ENCODE measurements at places on chromosomes 3 and 15.

DNA sequence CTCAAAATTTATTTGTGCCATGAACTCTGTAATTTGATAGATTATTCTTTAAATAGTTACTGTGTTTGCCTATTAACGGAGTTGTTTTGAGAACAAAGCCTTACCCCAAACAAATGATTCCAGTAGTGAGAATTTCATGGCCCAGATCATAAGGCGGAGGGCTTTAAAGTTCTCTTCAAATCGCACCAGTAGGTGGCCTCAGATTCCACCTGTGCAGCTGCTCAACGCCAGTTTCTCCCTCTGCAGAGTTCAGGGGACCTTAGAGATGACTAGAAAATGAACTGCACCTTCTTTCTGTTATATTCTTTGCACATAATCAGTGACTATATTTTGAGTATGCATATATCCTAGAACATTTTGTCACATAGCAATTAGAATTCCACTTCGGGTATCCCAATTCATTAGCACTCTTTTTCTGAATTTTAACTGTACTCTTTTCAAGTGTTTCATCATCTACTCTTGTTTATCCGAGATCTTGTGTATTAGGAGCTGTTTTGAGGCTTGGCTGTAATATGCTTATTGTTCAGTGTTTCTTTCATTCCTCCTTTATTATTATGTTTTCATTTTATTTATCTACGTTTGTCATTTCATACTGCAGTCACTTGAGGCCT lies 232.6 kb upstream of the CHRM5 start:
- no peak for DNase-seq

- DNase-seq: no peak
These were observed 51.9 kb upstream of the KLF13 start for GRCh38 chr15:31274496-31275330.

DNA sequence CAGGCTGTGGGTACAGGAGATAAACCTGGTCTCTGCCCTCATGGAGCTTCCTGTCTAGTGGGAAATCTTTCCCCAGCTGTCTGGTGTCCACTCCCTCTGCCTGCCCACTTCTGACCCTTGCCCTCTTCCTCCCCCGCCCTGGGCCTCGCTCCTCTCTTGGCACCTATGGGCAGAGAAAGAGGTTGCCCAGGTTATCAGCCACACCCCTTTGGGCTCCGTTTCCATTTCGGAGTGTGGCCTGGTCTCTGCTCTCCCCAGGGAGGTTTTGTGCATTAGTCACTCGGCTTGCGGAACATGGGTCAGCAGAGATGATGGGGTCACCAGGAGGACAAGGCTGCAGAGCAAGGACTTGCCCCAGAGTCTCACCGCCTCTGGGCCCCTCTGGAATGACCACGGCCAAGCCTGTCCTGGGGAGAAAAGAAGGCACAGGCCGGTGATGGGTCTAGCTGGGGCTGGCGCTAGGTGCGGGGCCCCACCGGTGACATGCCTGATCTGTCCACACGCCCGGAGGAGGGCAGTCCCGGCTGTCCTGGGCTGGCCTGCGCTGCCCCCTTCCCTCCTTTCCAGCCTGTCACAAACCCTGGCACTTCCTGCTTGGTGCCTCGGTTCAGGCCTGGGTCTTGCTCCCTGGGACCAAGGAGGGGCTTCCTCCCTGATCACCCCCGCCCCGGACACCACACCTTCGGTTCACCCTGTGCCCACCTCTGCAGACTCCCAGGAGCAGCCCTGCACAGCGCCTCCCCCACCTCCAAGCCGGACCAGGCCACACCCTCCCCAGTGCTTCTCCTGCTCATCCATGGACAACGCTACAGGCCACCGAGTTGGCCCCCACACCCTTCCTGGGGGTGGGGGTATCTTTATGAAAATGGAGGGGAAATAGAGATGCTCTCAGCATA lies 35.6 kb upstream of the MUC4 start:
- DNase-seq: no peak

DNA sequence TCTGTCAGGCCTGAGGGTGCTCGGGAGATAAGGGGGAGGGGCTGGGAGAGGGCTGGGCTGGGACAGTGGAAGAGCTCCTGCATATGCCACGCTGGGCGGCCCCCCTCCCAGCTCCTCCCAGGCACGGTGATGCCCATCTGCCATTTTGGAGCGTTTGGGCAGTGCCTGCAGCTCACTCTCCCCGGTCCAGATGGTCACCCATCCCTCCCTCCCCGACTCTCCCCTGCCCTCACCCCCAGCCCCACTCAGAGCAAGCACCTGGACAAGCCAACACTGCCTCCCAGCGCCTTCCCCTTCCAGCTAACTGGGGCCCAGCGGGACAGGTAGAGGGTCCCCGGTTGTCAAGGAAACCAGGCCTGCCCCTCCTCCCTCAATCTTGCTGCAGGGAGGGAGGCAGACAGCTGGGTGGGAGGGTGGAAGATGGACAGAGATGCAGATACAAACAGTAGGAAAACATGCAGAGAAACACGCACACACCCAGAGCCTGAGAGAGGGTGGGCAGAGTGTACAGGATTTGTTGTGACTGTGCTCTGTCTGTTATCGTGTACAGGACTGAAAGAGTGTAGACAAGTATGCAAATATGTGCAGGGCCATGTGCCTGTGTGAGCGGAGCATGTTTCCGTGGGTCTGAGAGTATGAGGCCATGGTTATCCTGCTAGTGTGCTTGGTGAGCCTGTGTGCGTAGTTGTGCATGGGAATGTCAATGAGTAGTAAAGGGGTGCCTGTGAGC lies 17.5 kb upstream of the CORO2B start:
- no peak for DNase-seq

- DNase-seq: no peak
These were observed 3.5 kb upstream of the PAK6 start for GRCh38 chr15:40235201-40235885.

DNA sequence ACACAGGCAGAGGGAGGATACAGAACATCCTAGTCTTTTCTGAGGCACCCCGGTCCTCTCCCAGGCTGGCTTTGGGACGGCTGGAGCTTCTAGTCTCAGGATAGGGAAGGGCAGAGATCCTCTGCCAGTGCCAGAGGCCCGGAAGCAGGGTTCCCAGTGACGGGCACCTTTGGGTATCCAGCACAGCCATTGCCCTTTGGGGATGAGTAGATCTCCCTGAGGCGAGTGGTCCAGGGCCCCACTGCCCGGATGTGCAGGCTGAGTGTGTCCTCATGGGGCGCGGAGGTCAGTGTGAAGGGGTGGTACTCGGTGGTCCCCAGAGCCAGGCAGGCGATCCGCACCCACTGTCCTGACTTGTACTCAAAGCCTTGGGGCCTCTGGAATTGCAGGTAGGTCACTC lies 18.3 kb downstream of the DUOX2 start:
- DNase-seq: no peak

GRCh38 chr3:98778852-98779413 lies 15.8 kb downstream of the ST3GAL6 start:
- no peak for DNase-seq

DNA sequence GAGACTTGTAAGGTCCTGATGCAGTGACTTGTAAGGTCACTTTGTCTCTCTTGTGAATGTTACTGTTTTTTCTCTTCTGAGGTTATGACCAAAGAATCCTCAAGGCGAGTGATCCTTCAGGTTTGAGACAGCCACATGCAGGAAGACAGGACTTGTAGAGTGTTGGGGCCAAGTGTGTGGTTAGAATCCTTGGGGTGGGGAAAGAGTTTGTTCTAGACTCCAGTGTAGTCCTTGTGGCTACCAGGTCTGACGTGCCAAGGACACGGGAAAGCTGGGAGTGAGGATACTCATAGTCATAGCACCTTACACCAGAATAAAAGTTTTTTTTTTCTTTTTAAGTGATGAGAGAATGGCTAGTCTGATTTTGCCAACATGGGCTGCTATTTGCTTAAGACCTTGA lies 7.3 kb upstream of the SACM1L start:
- DNase-seq: no peak

DNA sequence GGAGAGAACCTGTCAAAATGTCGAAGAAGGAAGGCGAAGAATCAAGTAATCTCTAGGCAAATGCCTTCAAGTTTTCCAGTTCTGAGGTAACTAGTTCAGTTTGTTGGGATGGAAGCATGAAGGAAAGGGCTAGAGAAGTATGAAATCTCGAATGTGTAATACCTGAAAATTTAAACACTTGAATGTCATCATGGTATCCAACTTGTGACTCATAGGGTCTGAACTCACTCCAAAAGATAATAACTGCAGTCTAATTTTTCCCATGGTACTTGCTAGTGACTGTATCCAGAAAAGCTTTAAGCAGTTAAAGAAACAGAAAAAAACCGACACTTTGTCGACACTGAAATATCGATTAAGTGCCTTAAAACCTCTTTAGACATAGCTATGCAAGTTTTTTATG lies 102.9 kb upstream of the CHRM5 start:
- DNase-seq: no peak

DNA sequence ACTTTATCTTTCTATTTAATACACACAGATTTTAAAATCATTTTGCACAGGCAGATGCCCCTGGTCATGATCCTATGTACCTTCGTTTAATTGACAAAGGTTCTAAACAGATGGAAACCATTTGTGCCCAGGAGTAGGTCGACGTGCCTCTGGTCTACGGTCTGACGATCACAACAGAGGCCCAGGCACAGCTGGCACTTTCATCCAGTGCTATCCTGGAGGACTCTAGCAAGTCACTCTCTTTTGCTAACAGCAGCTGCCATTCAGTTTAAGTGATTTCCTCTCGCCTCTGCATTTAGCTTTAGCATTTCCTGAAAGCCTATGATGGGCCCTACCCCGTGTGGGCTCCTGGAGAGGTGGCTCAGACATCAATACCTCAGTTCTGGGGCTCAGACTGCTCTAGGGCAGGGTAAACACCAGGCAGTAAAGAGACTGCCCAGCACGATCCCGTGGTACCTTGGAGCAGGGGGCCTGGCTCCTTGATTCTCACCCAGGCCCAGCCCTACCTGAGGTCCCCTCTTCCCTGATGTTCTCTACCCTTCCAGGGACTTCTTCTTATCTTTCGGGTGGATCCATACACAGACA lies 83.2 kb upstream of the SNRPA1 start:
- DNase-seq: no peak

DNA sequence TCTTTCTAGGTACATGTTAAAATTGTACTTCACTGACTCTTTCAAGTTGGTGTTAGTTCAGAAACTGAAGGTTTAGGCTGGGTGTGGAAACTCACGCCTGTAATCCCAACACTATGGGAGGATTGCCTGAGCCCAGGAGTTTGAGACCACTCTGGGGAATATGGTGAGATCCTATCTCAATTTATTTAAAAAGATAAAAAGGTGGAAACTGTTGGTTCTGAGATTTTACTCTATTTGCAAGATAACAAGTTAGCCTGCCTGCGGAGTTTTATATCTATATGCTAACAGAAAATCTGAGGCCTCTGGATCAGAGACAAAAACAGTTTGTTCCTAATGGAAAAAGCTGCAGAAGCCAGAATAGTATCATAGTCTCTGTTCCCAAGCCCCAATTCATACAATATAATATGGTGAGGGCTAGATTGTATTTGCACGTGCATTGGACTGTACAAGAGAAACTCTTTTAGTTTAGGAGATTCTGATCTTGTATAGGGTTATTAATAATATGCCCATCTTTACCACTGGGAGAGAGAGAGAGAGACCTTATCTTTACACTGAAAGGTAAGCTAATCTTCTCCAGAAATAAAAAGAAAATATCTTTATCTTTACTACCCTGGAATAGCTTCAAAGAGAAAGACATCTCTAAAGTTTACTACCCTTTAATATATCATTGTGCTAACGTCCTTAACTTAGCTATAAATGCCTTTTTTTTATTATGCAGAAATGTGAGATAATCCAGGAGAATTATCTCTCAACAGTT lies 1267.6 kb downstream of the OTOL1 start:
- DNase-seq: no peak

GRCh38 chr3:58998476-58999117 lies 51.2 kb downstream of the CFAP20DC start:
- DNase-seq: no peak

GRCh38 chr15:26937134-26937533 lies 33.8 kb upstream of the GABRG3 start:
- no peak for DNase-seq

- DNase-seq: no peak
These were observed 152.7 kb downstream of the IL20RB start for GRCh38 chr3:137110392-137110996.

GRCh38 chr3:116148881-116149851 lies 296.1 kb downstream of the LSAMP start:
- no peak for DNase-seq

DNA sequence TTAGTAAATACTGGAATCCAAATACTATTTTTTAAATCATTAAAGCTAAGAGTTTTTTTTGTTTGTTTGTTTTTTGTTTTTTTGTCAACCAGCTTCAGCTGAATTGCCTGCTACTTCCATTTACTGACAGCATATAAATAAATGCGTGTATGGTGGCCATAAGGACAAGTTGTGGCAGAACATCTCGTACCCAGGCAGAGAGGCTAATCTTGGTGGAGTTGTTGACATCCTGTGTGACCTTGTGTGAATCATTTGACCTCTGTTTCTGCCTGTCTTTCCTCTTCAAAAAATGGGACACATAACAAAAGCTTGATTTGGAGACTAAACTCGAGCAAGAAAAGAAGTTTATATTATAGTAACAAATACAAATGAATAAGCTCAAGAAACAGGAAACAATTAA lies 734.2 kb downstream of the MCTP2 start:
- DNase-seq: no peak

DNA sequence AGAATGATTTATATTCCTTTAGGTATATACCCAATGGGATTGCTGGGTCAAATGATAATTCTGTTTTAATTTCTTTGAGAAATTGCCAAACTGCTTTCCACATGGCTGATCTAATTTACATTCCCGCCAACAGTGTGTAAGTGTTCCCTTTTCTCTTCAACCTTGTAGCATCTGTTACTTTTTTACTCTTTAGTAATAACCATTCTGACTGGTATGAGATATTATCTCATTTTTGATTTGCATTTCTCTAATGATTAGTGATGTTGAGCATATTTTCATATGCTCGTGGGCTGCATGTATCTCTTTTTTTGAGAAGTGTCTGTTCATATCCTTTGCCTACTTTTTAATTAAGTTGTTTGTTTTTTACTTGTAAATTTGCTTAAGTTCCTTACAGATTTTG lies 1264.2 kb downstream of the OTOL1 start:
- DNase-seq: no peak

- DNase-seq: no peak
These were observed 37.8 kb upstream of the ST3GAL6 start for GRCh38 chr3:98725352-98725751.

GRCh38 chr3:132730891-132731580 lies 8.8 kb upstream of the NPHP3 start:
- no peak for DNase-seq

DNA sequence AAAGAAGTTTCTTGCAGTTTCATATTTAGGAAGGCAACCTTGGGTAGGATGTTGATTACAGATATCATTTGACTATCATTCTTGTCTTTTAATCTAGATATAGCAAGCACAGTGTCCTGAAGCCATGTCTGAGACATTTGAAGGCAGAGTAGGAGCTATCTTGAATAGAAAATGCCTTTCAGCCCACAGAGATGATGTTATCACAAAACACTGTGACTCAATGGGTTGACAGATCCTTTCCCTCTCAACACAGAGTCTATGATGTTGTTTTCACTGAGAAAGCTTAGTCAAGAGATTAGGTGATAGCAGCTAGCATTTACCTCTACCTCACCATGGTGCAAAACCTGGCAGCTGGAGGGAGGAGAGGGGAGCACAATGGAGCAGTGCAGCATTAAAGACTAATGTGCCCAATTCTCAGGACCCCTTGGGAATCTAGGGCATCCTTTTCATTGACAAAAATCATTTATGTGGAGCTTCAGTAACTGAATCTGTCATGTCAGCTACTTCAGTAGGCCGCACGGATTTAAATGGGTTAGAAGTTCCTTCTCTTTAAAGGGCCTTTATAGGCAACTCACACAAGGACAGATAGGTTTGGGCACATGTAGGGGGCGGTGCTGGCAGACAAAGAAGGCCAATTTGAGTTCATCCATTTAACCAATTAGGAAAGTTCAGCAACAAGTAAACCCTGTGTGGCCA lies 121.8 kb downstream of the AGBL1 start:
- DNase-seq: no peak

- DNase-seq: no peak
These were observed 59.7 kb downstream of the RGMA start for GRCh38 chr15:93029214-93029835.

Data from stimulated activated naive CD4-positive, alpha-beta T cell (primary cell).